ENCODE measurements at places on chromosomes 7 and 10.

GRCh38 chr10:88507404-88507803 lies 75.7 kb downstream of the RNLS start:
- no peak for DNase-seq

GRCh38 chr7:146701166-146701565 lies 584.6 kb downstream of the CNTNAP2 start:
- DNase-seq, result no peak

GRCh38 chr7:134747326-134747725 lies 32.1 kb upstream of the CALD1 start:
- DNase-seq, result no peak

GRCh38 chr10:84534168-84534567 lies 205.8 kb downstream of the CCSER2 start:
- DNase-seq, result no peak

DNA sequence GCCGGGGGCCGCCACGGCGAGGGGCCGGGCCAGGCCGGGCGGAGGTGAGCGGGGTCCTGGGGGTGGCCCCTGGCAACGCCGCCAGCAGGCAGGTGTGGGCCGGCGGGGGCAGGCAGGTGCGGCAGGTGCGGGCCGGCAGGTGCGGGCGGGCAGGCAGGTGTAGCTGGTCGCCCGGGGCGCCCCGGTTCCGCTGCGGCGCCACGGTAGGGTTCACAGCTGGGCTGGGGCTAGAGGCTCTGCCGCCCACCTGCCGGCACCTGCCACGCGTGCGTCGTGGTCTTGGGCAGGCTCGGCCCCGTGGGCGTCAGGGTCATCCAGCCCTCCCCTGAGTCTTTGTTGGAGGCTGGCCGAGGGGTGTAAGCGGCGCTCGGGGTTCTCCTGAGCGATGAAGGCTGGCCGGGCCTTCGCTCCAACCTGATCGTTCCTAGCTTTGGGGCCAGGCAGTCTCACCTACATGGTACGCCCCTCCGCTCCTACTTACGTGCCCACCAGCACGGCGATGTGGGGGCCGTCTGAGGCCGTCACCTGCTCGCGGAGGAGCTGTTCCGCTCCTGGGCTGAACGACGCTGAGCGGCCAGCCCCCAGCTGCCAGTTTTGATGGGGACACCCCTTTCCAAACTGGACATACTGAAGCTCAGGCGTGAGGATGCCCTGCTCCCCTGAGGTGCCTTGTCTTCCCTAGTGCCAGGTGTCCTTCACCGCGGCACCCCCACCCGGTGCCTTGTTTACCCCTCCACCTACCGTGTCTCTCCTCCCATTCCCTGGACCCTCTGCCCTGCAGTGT lies 493 bp downstream of the ZMIZ2 start:
- DNase-seq, result no peak

GRCh38 chr10:4646547-4646946 lies 179.5 kb upstream of the AKR1E2 start:
- no peak for DNase-seq

GRCh38 chr7:151327022-151327421 lies 14.6 kb upstream of the NUB1 start:
- no peak for DNase-seq

- DNase-seq, result no peak
These were observed 20.7 kb downstream of the FAM241B start for GRCh38 chr10:69650589-69651261.

DNA sequence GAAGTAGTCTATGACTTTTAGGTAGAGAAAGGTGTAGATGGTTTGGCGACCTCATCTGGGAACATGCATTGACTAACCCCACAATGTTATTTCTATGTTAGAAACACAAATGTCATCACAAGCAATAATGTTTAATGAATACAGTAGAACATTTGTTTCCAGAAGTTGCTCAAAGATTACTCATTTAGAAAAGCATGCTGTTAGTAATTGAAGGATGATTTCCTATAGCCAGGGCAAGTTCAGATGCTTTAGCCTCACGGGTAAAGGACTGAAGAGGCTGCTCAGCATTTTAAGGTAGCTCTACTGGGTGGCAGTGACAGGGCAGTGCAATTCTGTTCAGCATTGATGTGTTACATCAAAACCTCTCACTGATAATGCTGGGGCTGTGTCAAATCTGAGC lies 199.3 kb upstream of the FZD1 start:
- peak; percentile 45 for DNase-seq

GRCh38 chr7:132377015-132377414 lies 199.3 kb downstream of the PLXNA4 start:
- DNase-seq, result no peak

- DNase-seq, result no peak
These were observed 230.6 kb upstream of the PLXNA4 start for GRCh38 chr7:132806834-132807233.

DNA sequence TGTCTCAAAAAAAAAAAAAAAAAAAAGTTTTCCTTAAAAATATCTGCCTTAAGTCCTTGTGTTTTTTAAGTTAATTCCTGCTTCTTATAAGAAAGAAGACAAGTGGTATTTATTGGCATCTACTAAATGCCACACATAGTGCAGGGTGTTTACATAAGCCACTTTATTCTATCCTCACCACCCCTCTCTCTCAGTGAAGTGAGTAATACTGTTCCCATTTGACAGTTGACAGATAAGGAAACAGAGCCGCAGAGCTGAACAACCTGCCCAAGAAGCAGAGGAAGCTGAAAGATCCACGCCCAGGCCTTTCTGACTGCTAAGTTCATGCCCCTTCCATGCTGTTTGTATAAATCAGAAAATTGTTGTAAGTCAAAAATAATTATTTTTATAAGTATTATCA lies 54.1 kb downstream of the ABLIM1 start:
- peak; percentile 65 for DNase-seq

- DNase-seq, result peak; percentile 85
These were observed 21.6 kb upstream of the LIMK1 start for GRCh38 chr7:74061840-74062539.

GRCh38 chr7:133549633-133550032 lies 296.8 kb downstream of the EXOC4 start:
- no peak for DNase-seq

DNA sequence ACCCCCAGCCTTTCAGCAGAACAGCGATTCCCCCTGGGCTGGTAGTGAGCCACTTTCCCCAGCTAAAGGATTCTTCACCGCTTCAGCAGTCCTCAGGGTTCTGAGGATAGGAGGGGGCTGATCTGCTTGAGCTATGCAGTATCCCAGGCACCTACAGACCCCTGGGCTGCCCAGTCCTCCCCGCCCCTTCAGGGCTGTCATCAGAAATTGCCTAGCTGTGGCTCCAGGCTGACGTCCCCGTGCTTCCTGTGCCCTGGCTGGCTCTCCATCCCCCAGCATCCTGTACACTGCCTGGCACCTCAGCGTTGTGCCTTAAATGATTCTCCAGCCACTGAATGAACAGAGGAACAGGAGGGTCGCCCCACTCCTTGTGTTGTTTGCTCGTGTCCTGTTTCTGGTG lies 38.4 kb upstream of the CDH23 start:
- DNase-seq, result no peak

GRCh38 chr7:115070311-115070710 lies 148.4 kb downstream of the MDFIC start:
- DNase-seq, result no peak
